ENCODE measurements at places on chromosomes 5 and 9.

- no peak for DNase-seq
Measured at GRCh38 chr9:117074342-117074662, 340.6 kb downstream of the ASTN2 start.

GRCh38 chr9:19517202-19517942 is 108.6 kb downstream of the ACER2 start:
- no peak for DNase-seq

DNA sequence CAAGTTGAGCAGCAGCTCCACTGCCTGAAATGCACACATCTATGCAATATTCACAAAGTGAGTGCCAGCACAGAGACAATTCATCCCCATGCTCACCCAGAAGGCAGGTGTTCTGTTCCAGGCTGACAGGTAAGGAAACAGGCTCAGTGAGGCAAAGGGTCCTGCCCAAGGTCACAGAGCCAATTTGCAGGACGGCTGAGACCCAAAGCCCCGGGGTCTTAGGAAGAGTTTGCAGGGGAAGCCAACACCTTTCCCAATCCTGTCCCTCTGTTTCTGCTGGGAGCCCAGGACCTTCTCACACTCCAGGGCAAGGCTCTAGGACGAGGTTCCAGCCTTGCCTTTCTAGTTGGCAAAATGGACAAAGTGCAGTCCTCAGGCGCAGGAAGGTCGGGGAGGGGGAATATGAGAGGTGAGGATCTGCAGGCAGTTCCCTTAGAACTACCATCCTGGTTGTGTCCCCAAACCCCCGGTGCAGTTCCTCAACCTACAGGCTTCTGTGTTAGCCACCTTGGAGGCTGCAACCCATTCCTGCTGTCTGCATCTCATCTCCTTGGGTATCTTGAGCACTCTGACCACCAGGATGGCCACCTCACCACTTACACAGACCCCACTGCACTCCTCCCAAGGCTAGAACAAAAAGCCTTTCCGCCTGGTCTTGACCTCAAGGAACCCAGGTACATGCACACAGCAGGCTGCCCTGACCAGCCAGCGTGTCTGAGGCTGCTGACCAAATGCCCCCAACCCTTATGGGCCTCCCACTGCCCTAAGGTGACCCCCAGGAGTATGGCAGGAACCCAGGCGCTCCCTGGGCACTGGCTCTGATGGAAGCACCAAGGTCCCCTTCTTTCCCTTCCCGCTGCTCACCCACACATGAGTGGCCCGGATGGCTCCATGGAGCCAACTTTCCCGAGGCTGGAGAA is 1.9 kb upstream of the BRD3 start:
- DNase-seq, result no peak

DNA sequence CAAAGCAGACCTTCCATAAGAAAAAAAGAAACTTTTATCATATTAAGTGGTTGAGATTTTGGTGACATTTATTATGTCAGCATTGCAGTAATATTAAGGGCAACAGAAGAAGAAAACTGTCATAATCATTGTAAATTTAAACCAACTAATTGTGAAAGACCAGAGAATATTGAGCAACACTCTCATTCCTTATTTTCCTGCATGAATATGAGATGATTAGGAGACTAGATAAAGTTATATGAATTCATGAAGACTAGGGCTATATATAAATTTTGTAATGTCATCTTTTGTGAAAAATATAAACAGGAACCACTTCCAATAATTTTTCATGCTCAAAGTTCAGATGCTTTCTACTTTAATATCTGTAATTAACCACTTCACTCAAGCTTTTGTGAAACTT is 974.5 kb upstream of the CDH10 start:
- DNase-seq, result no peak

DNA sequence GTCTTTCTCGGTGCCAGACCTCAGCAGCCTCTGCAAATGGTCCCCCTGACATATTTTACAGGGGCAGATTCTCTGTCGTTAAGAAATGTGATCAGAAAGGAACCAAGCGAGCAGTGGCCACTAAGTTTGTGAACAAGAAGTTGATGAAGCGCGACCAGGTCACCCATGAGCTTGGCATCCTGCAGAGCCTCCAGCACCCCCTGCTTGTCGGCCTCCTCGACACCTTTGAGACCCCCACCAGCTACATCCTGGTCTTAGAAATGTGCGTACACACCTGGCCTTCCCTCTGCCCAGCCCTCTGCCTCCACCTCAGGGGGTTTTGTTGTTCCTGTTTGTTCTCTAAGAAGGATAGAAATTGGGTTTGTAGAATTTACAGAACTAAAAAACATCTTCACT is 77.3 kb upstream of the OTULINL start:
- DNase-seq, result no peak

DNA sequence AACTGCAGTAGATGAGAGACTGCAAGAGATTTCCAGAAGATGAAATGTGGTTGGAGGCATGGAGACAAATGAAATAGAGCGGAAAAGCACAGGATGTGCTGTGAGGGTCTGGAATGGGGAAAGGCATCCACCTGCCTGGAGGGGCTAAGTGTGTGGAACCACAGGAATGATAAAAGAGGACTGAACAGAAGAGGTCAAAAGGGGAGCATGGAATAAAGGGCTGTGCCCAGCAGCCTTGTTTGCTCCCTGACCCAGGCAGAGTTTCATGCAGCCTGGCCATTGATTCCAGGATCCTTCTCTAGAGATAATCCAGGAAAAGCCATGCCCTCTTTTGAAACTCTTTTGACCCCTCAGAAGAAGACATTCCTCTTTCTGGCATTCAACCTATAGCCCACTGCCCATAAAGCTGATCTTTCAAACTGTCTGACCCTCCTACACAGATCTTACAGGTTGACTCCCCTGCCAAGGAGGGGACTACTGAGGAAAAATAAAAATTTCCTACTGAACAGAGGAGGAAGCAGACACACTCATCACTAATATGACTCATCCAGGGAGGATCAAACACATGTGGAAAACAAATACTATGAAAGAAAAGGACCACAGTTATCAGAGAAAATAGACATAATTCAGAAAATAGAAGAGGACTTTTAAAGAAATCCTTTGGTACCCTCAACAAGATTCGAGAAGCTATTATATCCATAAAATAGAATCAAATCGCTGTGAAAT is 273.5 kb upstream of the PCSK5 start:
- no peak for DNase-seq

- no peak for DNase-seq
Measured at GRCh38 chr5:79333852-79334557, 98.1 kb downstream of the JMY start.

- no peak for DNase-seq
Measured at GRCh38 chr9:27622693-27623340, 49.5 kb upstream of the C9orf72 start.

DNA sequence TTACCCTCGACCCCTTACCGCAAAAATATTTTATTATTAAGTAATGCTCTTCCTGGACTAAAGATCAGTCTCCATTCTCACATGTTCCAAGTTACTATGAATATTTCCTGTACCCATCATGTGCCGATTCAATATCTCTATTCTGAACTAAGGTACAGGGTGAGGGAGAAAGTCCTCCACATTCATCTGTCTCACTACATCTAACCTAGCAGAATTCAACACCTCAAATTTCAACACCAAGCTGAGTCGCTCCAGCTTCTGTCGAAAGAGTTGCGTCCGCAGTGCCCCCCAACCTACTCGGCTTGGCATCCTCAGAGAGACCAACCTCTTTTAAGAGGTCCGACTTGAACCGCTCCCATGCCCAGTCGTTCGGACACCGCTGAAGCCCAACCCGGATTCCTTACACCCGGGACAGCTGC is 1.0 kb downstream of the CERT1 start:
- peak; percentile 20 for DNase-seq

- DNase-seq, result no peak
Measured at GRCh38 chr5:149376104-149376503, 3.0 kb downstream of the IL17B start.

DNA sequence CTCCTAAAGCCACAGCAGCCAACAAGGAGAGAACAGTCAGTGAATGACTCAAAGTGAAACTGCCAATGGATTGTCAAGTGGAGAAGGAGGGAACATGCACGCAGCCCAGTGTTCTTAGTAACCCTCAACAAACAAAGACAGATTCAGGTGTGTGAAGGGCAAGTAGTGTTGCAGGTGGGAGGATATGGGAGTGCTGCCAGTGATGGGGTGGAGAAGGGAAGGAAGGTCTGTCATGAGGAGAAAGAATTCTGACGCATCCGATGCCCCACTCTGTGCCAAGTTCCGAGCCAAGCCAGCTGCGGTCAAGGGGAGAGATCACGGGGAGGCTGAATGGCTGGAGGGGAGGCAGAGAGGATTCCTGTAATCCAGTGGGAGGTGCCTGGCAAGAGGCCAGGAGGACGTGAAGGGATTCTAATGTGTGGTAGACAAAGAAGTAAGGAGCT is 56.5 kb downstream of the CAST start:
- no peak for DNase-seq

DNA sequence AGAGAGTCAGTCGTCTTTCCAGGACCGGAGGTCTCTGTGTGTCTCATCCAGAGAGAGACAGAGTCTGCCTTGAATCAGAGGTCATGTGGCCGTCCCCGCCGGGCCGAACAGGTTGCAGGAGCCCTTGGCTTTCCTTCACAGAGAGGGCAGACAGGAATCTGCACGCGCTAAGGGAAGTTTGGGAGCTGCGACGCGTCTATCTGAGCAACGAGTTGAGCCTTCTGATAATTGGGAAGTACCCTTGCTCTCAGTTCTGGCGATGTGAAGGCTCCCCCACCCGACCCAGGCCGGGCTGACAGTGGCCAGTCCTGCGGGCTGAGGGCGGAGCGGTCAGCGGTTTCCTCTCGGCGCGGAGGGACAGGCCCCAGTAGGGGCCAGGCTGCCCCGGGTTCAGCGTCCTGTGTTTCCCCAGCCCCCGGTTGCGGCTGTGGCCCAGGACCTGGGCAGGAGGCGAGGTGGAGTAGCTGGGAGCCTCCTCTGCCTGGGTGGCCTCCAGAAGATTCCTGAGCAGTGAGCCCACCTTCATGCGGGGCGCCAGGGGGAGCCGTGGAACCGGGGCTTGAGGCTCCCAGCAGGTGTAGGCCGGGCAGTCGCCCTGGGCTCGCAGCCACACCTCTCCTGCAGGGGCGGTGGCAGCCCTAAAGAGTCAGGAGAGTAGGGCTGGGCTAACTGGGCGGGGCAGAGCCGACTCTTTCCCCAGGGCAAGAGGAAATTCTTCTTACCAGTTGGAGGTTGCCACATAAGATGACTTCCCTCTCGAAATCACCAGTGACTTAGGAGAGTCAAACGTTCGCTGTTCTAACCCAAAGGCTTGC is 13.9 kb downstream of the NR2F1 start:
- no peak for DNase-seq

- no peak for DNase-seq
Measured at GRCh38 chr9:127087411-127087810, 35.0 kb downstream of the ANGPTL2 start.

DNA sequence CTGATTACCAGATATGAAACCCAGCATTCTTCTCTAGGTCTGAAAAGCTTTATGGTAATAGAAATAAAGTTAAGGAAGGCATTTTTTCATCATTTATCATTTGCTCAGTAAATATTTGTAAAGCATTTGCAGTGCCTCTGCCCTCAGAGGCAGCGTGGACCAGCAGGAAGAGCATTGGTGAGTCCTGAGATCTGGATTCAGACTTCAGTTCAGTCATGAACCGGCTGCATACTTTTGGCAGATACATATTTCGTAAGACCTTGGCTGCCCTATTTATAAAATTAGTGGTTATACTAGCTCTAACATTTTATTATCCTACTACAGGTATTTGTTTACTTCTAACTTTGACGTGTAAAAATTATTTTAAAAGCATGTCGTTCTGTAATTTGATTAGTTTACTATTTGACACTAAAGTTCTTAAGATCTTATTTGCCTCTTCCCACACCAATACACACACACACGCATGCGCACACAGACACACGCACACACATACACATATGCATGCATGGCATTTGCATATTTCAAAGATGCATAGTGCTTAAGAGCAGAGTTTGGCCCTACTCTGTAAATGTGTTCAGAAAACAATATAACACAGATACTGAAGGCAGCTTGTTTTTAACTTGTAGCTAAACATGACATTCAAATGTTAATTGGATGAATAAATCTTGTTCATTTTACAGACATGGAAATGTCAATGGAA is 101.9 kb downstream of the RPS23 start:
- no peak for DNase-seq

DNA sequence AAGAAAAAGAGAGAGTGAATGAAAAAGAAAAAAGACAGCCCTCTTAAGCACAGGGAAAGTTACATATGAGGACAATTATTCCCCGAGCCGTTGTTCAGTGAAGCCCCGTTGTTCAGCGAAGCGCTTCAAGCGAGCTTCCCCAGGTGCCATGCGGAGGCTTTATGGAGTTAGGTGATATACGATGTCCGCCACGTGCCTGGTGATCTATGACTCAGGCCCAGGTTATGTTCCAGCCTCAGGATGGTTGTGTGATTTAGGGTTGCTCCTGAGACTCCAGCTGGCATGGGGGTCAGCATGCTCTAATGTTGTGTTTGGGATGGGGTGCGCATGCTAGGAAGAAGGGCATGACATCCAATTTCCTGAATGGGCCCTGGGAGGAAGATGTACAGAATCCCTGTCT is 365.6 kb downstream of the CDK5RAP2 start:
- no peak for DNase-seq

- DNase-seq, result no peak
Measured at GRCh38 chr9:78562021-78562420, 265.1 kb downstream of the PSAT1 start.

DNA sequence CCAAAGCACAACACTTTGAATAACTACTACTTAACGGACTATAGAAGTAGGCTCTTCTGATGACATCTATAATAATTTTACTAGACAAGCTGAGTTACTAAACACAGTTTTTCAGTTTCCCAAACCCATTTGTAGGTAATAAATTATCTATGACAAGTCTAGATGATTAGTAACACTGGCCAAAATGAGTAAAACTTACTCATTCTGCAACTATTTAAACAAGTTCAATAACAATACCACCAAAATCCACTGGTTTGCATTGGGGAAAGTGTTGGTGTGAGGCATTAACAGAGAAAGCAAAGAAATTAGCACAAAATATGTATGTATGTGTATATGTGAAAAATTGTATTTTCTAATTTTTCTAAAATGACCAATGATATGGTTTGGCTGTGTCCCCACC is 119.3 kb downstream of the NR2F1-AS1 start:
- peak; percentile 13 for DNase-seq

- DNase-seq, result peak; percentile 56
Measured at GRCh38 chr9:18297056-18297841, 176.7 kb upstream of the ADAMTSL1 start.

DNA sequence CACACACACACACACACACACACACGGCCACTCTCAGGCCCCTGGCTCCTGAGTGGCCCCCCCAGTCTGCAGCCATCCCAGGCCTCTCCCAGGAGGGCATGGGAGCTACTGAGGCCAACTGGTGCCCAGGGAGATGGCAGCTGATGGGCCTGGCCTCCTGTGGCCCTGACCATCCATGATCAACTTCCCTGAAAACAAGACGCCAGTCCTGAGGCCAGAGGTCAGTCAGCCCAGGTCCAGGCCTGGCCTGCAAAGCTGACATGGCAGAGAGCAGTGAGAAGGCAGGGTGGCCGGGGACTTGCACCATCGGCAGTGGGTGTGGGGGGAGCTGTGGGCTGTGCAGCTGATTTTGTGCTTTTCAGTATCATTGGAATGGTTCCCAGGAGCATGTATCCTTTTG is 47.0 kb downstream of the SARDH start:
- no peak for DNase-seq

- no peak for DNase-seq
Measured at GRCh38 chr5:175589714-175590113, 68.2 kb upstream of the HRH2 start.

- no peak for DNase-seq
Measured at GRCh38 chr5:68169903-68170302, 45.7 kb upstream of the PIK3R1 start.

- no peak for DNase-seq
Measured at GRCh38 chr9:116927726-116928125, 240.6 kb downstream of the TRIM32 start.

- no peak for DNase-seq
Measured at GRCh38 chr9:94929369-94929756, 202.9 kb downstream of the AOPEP start.

- no peak for DNase-seq
Measured at GRCh38 chr5:112200131-112200530, 218.9 kb downstream of the EPB41L4A start.

Data from AG08395 (cell line).